ENCODE measurements at places on chromosomes 13 and 19. TPM values are rescaled to one million over a fixed set of nuclear protein-coding genes. Genes with fewer than 3 reads are reported as not detected.

Gene ATP4B
- total RNA-seq, result not detected

Gene C5AR1
- total RNA-seq, result 0.66 TPM

Gene ERICH6B
- total RNA-seq, result not detected

Gene FLT1
- 6.2 TPM for total RNA-seq

Gene ZNF787
- 30.2 TPM for total RNA-seq

Data from uterine smooth muscle cell (primary cell).